ENCODE measurements at places on chromosomes 1 and 21.

GRCh38 chr21:31798842-31799704 lies 67.2 kb upstream of the SCAF4 start:
- DNase-seq = no peak

DNA sequence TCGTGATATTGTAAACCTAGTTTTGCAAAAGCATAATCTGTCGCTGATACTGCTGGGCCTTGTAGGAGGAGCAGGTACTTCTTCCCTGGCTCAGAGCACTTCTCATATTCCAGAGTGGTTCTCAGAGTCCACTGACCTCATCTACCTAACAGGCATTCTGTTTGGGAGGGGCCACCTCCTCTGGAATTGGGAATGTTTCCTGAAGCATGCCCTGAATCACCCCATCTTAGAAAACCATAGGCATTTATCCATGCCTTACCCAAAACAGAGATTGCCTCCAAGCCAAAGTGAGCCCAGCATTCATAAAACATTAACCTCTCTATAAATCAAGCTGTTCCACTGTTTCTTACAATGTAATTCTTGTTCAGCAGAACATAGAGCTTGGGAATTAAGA lies 35.1 kb downstream of the SLC44A3 start:
- no peak for DNase-seq

DNA sequence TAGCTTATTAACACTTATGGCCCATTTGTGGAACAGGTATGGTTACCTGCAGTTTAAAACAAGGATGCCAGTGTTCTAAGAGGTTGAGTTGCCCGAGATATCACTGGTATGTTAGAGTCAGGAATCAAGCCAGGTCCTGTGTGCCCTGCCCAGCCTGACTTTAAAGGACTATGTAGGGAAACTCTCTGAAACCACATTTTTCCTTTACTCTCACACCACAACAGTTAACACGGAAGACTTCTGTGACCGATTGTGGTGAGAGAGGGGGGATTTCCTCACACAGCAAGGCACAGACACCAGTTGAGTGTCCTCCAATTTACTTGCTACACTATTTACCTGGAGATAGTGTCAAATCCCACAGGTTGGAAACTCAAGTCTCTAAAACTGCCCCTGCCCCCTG lies 47.8 kb downstream of the UCK2 start:
- no peak for DNase-seq

DNA sequence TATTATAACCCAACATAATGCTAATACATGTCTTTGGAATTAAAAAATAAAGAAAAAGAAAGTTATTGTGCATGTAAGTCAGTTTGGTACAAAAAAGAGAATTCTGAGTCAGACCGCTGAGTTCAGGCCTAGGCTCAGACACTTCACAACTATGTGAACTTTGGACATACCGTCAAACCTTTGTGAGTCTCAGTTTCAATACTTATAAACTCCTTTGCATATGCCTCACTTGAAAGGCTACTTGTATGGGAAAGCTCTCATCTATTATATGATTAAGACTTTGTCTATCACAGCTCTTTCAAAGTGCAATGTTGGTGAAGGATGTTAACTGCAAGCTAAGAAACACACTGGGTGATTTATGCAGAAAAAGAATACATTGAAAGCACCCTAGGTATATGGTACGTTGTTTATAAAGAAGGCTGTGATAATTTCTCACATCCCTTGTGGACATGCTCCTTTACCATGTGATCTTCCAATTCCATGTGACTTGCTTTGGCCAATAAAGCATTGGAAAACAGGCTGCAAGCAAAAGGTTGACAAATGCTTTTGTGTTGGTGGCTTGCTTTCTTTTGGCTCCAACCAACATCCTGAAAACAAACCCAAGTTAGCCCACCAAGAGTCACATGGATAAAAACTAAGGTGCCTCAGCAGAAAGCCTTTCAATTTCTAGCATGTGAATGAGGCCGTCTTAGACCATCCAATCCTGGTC lies 49.6 kb downstream of the INTS7 start:
- no peak for DNase-seq

GRCh38 chr1:222045786-222046185 lies 303.9 kb upstream of the DUSP10 start:
- DNase-seq = no peak
